ENCODE measurements at places on chromosomes 4 and X. TPM values are rescaled to one million over a fixed set of nuclear protein-coding genes. Genes with fewer than 3 reads are reported as not detected.
A peak's percentile ranks its signal among the peaks of the same experiment; 100 is the strongest.

- DNase-seq, result no peak
- peak within 1 kb of the TSS; percentile 75 for H3K27ac ChIP-seq
- no peaks in the 10 kb centered on the region for H3K4me1 ChIP-seq
- peak within 1 kb of the TSS; percentile 59 for H3K4me3 ChIP-seq
- no peaks in the 10 kb centered on the region for H3K27me3 ChIP-seq
- H3K36me3 ChIP-seq, result no peaks in the 10 kb centered on the region
Measured at GRCh38 chr4:103099691-103100392, at the start of gene BDH2. TSS of gene BDH2 (minus strand) at chr4:103099834. CDS start at chr4:103096254, 3,580 bp downstream.

- H3K4me1 ChIP-seq, result no peaks in the 10 kb centered on the region
- H3K27me3 ChIP-seq, result no peaks in the 10 kb centered on the region
- no peak overlapping the region for H3K4me3 ChIP-seq
- no peaks in the 10 kb centered on the region for H3K36me3 ChIP-seq
- DNase-seq, result no peak
Measured at GRCh38 chrX:26562156-26562555, 346.2 kb downstream of the MAGEB5 start.

DNA sequence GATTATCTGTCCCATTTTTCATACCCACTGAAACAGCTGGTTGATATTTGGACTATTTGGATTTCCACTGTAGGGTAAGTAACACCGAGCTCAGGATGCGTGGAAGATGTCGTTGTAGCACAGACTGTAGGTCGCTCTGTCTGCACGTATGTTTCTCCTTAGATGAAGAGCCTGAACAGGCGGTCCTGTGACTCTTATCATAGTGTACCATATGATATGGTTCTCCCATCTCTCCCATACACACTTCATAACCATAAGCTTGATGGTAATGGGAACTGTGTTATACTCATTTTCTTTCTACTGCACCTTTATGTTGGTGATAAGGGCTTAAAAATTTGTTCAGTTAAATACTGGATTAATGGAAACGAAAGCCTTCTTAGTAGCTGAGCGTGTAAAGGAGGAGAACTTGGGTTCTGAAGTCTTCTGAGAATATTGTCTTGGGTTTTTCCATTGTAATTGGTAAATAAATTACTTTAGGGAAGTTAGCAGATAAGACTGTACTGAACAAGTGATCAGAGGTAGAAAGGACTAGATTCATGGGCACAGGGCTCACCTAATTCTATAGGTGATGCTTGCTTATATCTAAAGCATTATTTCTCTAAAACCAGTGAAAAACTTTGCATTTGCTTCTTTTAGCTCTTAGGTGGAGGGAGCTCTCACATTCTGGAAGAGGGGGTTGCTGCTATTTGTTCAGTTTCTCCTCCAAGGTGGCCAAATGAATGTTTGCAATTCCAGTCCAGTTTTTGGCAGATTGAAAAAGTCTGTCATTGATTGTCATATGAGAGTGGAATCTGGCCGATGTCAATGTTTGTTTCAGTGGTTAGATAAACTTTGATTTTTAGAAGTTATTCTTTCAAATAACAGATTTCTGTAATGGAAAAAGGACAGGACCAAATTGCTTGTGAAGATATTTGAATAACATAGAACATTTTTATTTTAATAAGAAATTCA is 15.8 kb downstream of the SMAD1 start:
- no peaks in the 10 kb centered on the region for H3K4me1 ChIP-seq
- no peak for DNase-seq
- no peak overlapping the region for H3K4me3 ChIP-seq
- no peak overlapping the region for H3K27ac ChIP-seq
- H3K27me3 ChIP-seq, result no peaks in the 10 kb centered on the region

GRCh38 chr4:183173580-183174526 is 74.8 kb downstream of the WWC2 start:
- H3K27me3 ChIP-seq, result no peaks in the 10 kb centered on the region
- H3K4me1 ChIP-seq, result no peaks in the 10 kb centered on the region
- no peaks in the 10 kb centered on the region for H3K36me3 ChIP-seq
- DNase-seq, result no peak

GRCh38 chr4:127484117-127484516 is 148.6 kb upstream of the INTU start:
- DNase-seq, result no peak
- H3K36me3 ChIP-seq, result no peaks in the 10 kb centered on the region
- H3K27me3 ChIP-seq, result no peaks in the 10 kb centered on the region

- no peaks in the 10 kb centered on the region for H3K4me1 ChIP-seq
- DNase-seq, result no peak
- no peak overlapping the region for H3K27ac ChIP-seq
- H3K36me3 ChIP-seq, result no peaks in the 10 kb centered on the region
- H3K27me3 ChIP-seq, result no peaks in the 10 kb centered on the region
Measured at GRCh38 chrX:19560611-19561010, 45.3 kb upstream of the MAP3K15 start.

GRCh38 chr4:185865901-185866328 is 53.9 kb upstream of the SORBS2 start:
- no peaks in the 10 kb centered on the region for H3K27me3 ChIP-seq
- peak overlapping the region; percentile 75 for H3K27ac ChIP-seq
- H3K4me3 ChIP-seq, result no peak overlapping the region
- DNase-seq, result peak; percentile 34
- H3K36me3 ChIP-seq, result no peaks in the 10 kb centered on the region
- no peaks in the 10 kb centered on the region for H3K4me1 ChIP-seq

- H3K27ac ChIP-seq, result peak overlapping the region; percentile 92
- no peak for DNase-seq
- peak overlapping the region; percentile 79 for H3K4me3 ChIP-seq
- no peaks in the 10 kb centered on the region for H3K4me1 ChIP-seq
Measured at GRCh38 chrX:103608306-103608963, 672 bp downstream of the TCEAL3 start.

DNA sequence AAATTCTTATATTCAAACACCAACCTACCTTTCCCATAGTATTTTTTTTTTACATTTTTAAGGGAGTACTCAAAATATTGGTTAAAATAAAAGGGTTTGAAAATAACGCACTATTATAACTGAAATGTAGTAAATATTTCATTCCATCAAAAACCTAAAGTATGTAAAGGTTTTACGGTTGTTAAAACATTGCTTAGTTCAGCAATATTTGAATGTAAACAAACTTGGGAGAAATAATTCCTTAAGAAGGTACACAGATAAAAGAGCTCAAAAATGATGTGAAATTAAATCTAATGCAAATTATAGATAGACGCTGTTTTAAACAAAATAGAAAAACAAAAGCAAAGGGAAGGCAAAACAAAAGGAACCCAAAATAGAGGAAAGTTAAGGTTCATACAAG is 1476.9 kb downstream of the PCDH18 start:
- H3K4me3 ChIP-seq, result no peak overlapping the region
- H3K27me3 ChIP-seq, result no peaks in the 10 kb centered on the region

DNA sequence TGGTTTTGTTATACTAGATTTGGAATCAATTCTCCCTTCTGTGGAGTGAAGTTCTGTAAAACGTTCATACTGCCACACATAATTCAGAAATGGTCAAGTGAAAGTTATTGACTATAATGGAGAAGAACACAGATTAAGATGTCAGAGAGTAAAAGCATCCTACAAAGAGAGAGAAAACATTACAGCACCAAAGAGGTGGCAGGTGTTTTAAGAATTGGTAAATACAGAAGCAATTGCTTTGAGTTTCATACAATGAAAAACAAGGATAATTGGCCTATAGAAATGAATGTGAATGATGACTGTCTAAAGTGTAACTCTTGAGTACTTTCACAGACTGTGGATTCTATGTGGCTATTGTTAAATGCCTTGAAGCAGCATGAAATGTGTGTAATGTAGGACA is 435.6 kb upstream of the SMIM31 start:
- no peak overlapping the region for H3K4me3 ChIP-seq
- H3K36me3 ChIP-seq, result no peaks in the 10 kb centered on the region
- no peaks in the 10 kb centered on the region for H3K27me3 ChIP-seq
- no peak for DNase-seq

DNA sequence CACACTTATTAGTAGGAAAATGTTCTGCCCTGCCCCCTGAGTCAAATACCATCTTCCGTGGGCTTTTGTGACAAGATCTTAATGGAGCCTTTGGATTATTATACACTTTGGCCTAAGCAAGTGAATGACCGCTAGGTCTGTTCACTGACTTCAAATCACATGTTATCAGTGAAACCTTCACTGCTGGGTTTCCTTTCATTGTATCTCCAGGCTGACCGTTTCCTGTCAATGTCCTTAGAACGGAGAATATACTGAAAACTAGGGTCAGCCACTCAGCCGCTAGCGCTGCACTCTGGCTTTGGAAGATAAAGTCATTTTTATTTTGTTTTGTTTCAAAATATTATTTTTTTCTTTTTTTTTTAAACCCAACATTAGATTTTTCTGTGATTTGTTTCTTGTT is 107.0 kb upstream of the TLL1 start:
- no peaks in the 10 kb centered on the region for H3K27me3 ChIP-seq
- H3K4me1 ChIP-seq, result no peaks in the 10 kb centered on the region
- H3K27ac ChIP-seq, result no peak overlapping the region
- H3K4me3 ChIP-seq, result no peak overlapping the region
- no peaks in the 10 kb centered on the region for H3K36me3 ChIP-seq

DNA sequence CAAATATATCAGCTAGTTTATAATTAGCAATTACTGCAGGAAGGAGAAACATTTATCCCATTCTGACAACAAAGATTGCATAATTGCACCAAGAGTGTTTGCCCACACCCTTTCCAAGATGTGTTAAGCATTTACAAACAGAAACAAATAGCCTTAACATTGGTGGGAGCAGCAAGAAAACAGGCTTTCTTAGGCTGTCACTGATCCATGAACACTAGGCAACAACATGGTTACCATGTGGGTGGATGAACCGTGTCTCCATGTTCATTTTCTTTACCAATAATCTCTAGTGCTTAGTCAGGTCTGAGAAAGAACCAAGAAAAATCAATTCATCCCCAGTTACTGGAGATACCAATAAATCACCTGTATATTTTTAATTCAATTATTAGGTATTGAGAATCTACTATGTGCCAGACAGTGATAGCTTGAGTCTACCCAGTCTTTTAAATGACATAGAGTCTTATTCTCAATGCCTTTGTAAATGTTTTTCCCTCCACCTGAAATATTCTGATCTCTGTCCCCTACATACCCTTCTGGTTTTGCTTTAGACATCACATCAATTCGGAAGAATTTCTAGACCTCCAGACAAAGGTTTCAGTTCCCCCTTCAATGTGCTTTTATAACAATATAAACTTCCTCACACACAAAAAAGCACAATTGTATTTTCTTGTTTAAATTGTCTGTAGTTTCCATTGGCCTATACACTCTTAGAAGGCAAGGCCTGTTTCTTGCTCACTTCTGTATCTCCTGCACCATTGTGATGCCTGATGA is 286.6 kb downstream of the PPP1R2C start:
- H3K27me3 ChIP-seq, result no peaks in the 10 kb centered on the region
- no peaks in the 10 kb centered on the region for H3K36me3 ChIP-seq
- no peak overlapping the region for H3K27ac ChIP-seq
- no peaks in the 10 kb centered on the region for H3K4me1 ChIP-seq
- no peak for DNase-seq

DNA sequence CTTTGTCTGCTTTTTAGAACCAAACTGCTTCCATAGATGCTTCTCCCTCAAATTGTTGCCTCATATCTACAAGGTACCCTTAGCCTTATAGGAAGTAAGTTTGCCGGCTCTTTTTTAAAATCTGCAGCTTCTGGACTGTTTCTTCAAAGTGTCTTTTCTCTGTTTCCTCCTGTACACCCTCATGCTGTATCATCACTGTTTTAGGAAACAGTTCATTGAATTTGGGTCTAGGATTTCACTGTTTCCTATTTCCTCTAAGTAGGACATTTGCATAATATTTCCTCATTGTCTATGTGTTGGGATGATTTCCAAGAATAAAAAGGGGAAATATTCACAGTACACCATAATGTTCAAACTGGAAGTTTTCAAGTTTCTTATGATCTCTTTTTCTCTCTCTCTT is 43.0 kb downstream of the BANK1 start:
- no peaks in the 10 kb centered on the region for H3K27me3 ChIP-seq
- DNase-seq, result no peak
- H3K4me3 ChIP-seq, result no peak overlapping the region
- no peaks in the 10 kb centered on the region for H3K4me1 ChIP-seq
- no peaks in the 10 kb centered on the region for H3K36me3 ChIP-seq

GRCh38 chr4:77433418-77433733 is 172.2 kb upstream of the CXCL13 start:
- no peaks in the 10 kb centered on the region for H3K4me1 ChIP-seq
- H3K27me3 ChIP-seq, result no peaks in the 10 kb centered on the region
- H3K27ac ChIP-seq, result peak overlapping the region; percentile 9
- no peak for DNase-seq
- H3K36me3 ChIP-seq, result no peaks in the 10 kb centered on the region
- H3K4me3 ChIP-seq, result no peak overlapping the region

GRCh38 chr4:122621016-122621507 is at the start of gene IL21:
TSS of gene IL21 (minus strand) at chr4:122621066. CDS start at chr4:122621011, 55 bp downstream.
- DNase-seq, result no peak
- no peaks in the 10 kb centered on the region for H3K27me3 ChIP-seq
- H3K27ac ChIP-seq, result no peak within 1 kb of the TSS
- H3K4me3 ChIP-seq, result no peak within 1 kb of the TSS

GRCh38 chr4:153595894-153596601 is 88.0 kb upstream of the TLR2 start:
- H3K27ac ChIP-seq, result no peak overlapping the region
- no peak for DNase-seq
- no peak overlapping the region for H3K4me3 ChIP-seq
- H3K36me3 ChIP-seq, result no peaks in the 10 kb centered on the region
- no peaks in the 10 kb centered on the region for H3K27me3 ChIP-seq

DNA sequence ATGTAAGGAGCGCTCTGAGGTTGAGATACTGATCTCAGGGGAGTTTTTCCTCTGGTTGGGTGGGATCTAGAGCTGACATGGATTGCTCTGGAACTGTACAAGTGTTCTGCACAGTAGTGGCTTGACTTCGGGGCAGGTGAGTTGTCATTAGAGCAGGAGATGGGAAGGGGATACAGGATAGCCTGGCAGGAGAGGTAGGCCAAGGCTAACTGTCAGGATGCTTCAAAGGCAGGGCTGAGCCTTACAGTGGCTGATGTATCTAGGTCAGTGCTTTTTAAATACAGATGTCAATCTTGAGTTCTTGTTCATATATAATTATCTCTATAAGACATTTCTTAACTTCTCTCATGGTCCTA is 43.5 kb upstream of the RELL1 start:
- no peaks in the 10 kb centered on the region for H3K27me3 ChIP-seq
- peak overlapping the region; percentile 84 for H3K27ac ChIP-seq
- H3K4me3 ChIP-seq, result no peak overlapping the region

Gene PABPC1L2B
- not detected for total RNA-seq

Gene USP51
- 4.0 TPM for total RNA-seq

Gene CFP
- total RNA-seq, result 2.6 TPM

Gene TSPAN7
- 26.9 TPM for total RNA-seq

Gene CLTRN
- 0.59 TPM for total RNA-seq

Gene CTBP1
- total RNA-seq, result 159 TPM
